ENCODE measurements at places on chromosomes 6 and 20.

DNA sequence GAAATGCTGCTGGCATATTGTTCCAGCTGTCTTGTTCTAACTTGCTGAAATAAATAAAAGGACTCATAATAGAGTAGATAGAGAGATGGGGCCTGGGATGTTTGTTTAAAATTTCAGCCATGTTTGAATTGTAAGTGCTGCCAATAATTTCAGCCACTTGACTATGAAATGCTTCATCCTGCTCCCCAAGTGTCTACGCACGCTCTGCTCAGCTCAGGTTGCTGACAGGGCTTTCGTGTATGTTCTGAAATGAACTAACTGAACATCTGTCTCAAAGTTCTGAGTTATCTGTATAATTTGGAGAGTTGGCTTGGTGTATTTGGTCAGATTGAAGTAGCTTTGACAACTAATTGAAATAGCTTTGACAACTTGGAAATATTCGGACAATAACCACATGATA lies 387.8 kb downstream of the BMP2 start:
- no peak for DNase-seq

DNA sequence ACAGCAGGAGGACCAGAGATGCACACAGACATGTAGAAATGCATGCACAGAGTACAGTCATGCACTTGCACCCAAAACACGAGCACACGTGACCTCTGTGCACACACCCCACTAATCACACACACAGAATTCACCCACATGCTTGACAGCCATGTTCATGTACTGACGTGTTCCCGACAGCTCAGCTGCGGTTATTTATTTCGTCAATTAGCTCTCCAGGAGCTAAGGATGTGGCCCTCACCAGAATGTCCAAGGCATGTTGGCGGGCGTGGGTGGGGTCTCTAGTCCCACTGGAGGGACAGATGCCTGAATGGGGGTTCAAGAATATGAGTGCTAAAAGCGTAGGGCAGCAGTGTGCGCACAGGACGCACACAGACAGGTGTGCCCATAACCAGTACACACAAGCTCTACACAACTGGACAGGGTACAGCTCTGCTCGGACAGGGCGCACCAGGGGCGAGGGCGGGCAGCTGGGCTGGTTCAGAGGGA lies 571 bp upstream of the PRPF6 start:
- peak; percentile 24 for DNase-seq

DNA sequence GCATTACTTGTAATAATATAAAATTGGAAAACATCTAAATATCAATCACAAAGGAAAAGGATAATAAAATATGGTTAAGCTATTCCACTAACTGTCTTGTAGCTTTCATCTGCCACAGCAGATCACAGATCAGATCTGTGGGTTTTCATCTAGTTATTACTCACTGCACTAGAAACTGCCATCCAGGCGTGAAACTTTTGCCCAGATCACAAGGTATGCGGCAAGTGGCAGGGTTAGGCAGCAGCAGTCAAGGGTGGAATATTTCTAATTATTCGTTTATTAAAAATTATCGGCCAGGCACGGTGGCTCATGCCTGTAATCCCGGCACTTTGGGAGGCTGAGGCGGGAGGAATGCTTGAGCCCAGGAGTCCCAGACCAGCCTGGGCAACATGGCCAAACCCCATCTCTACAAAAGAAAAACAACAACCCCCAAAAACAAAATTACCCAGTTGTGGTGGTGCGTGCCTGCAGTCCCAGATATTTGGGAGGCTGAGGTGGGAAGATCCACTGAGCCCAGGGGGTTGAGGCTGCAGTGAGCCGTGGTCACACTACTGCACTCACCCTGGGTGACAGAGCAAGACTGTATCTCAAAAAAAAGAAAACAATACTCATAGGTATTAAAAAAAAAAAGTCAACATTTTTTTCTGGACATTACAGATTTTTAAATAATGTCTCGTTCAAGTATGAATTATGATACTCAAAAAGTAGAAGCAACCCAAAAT lies 32.1 kb downstream of the BEND3 start:
- DNase-seq, result no peak

DNA sequence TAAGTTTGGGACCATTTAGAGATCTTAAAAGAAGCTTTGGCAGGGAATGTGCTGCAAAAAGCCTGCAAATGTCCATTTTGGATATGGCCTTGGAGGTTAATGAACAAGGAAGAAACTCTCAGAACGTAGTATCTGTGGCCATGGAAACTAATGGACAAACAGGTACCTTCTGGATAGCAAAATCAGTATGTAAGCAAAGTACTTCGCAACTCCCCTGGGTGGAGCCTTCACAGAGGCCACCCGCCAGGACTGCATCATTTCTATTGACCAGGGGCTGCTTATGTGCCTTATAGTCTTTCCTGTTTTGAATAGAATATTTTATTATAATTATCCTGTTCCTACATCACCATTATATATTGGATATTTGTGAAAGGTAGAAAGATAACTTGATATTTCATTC lies 510.8 kb upstream of the SYNCRIP start:
- no peak for DNase-seq

GRCh38 chr20:9491324-9491723 lies 23.1 kb upstream of the LAMP5 start:
- no peak for DNase-seq

- no peak for DNase-seq
These were observed 4.2 kb downstream of the CDK19 start for GRCh38 chr6:110810896-110811586.

DNA sequence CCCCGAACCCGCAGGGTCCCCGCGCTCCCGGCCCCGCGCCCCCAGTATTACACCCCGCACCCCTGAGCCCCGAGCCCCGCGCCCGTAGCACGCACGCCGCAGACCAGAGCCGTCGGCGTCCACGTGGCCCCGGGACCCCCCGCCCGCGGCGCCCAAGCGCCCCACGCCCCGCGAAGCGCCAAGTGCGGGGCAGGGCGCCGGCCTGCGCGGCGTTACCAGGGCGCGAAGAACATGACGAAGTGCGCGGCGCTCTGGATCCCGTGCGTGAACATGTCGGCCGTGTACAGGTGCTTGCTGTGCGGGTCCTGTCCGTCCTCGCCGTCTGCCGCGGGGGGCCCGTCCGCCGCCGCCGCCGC lies 312 bp downstream of the TXNDC5 start:
- no peak for DNase-seq

DNA sequence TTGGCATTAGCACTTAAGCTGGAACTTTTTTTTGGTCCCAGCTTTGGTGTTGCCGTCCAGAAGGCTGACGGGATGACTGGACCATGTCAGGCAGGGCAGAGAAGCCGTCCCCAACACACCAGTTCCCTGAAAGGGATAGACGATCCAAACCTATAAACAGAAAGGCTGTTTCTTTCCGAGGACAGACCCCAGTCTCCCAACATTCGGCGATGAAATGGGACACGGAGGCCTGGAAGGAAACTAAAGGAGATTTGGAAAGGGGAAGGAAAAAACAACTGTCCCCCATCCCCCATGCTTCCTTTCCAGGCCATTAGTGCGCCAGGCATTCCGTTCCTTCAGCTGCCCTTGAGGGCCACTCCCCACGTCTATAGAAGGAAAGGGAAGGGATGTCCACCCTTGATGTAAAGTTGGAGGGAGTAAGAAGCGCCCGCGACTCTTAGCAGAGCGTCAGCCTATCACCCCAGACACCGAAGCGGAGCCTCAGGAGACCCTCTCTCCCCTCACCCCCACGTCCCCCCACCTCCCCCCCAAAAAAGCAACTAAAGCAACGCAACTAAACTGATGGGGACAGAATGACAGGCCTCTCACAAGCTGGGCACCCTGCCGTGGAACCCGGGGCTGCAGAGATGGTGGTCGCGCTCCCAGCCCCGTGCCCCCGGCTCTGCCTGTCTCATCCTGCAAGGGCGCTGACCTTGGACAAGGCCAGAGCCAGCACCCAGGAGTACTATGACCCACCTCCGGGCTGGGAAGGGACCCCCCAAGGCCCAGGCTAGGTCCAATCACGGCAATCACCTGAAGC lies 638 bp downstream of the BLCAP start:
- no peak for DNase-seq

DNA sequence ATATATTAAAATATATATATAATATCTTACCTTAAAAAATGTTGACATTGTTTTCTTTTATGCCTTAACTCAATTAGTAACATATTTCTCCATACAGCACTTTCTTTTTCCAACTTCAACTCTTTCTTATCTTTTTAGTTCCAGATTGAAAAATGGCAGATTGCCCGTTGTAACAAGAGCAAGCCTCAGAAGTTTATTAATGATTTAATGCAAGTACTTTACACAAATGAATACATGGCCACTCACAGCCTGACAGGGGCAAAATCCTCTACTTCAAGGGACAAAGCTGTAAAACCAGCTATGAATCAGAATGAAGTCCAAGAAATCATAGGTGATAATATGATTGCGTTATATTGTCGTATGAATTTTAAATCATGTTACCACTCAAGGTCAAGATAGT lies 29.4 kb upstream of the KIAA1586 start:
- DNase-seq, result no peak

DNA sequence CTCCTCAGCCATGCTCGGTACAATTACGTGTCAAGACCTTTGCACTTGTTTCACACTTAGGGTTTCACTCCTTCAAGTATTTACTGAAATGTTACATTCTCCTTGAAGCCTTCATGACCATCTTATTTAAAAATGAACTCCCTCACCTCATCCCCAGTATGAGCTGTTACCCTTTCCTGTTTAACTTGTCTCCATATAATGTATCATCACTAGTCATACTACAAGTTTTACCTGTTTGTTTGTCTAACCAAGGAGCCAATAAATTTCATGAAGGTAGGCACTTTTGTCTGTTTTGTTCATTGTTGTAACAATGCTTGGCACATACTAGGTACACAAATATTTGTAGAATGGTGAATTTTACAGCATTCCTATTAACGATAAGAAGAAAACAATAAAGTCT lies 46.1 kb upstream of the MTRF1L start:
- DNase-seq, result no peak

GRCh38 chr20:19284400-19285178 lies 72.1 kb downstream of the SLC24A3 start:
- DNase-seq, result no peak

DNA sequence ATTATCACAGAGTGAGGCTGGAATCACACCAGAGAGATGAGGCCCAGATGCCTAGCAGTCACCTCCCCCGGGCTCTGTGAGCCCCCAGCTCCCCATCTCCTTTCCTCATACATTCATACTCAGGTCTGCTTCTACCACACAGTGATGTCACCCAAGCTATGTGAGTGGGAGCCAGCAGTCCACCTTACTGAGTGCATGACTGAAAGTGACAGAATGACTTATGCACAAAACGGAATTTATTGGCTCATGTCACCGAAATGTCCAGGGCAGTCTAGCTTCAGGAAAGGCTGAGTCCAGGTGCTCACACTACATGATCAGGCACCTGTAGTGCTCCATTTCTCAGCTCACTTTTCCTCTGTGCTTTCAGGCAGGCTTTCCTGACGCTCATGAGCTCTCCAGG lies 36.7 kb upstream of the CCN6 start:
- no peak for DNase-seq

DNA sequence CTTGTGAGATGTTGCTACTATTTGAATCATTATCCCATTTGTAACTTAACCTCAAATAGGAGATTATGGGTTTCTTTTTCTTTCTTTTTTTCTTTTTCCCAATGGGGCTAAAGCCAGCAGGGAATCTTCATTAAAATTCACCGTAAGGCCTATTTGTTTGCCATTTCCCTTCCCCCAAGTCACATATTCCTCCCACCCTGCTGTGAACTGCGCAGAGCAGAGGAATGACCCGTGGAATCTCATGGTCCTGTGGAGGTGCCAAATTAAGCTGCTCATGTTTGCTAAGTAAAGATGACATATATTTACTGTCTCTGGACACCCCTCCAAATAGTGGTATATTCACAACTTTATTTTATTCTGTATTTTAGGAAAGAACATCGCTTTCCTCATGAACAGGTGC lies 699.3 kb downstream of the RNF144B start:
- no peak for DNase-seq

- DNase-seq, result no peak
These were observed 336.1 kb upstream of the POU3F2 start for GRCh38 chr6:98498144-98498775.

Measured in fibroblast of upper back skin (primary cell).